CD4-positive, alpha-beta T cell treated with Interleukin-6 at 100 ng/mL for 8 hours (primary cell): ENCODE measurements at places on chromosomes 3 and 15.
A peak's percentile ranks its signal among the peaks of the same experiment; 100 is the strongest.

GRCh38 chr3:139434764-139435307, 41.5 kb downstream of the RBP2 start:
- DNase-seq, result no peak

DNA sequence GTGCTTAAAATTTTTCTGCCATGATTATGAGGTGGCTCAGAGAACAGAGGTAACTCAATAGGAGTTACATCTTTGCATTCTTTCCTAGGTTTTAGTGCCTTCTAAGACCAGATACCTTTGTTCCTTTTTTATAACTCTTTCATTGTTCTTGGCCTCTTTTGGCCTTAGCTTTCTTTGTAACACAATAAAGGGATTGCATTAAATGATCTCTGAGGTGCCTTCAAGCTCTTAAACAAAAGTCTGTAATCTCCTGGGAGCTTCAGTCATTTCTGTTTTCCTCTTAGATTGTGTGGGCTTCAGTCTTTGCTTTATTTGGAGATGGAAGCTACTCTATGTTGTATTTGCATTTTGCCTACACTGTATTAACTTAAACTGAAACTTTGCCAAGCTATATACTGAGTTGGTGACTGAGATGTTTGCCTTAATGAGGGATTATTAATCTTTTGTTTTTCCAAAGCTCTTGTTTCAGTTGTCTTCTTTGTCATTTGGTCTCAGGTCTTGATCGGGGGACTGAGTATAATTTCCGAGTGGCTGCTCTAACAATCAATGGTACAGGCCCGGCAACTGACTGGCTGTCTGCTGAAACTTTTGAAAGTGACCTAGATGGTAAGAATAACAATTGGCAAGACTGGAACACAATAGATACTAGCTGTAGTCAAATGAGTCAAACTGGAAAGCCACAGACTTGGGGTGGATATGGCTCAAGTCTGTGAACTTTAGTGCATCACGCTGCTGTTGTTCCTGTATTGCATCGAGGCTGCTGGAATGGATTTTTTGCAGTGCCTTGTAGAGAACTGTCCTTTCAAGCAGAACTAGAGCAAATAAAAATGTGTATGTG, 110.3 kb downstream of the HCN4 start:
- no peak for DNase-seq

GRCh38 chr15:76134537-76134936, 74.8 kb downstream of the TMEM266 start:
- DNase-seq, result no peak

GRCh38 chr15:62782071-62782841, 260.3 kb upstream of the TPM1 start:
- no peak for DNase-seq

GRCh38 chr15:80599359-80599758, 95.8 kb upstream of the ABHD17C start:
- no peak for DNase-seq

GRCh38 chr3:71406972-71407810, 176.3 kb downstream of the FOXP1 start:
- DNase-seq, result no peak

DNA sequence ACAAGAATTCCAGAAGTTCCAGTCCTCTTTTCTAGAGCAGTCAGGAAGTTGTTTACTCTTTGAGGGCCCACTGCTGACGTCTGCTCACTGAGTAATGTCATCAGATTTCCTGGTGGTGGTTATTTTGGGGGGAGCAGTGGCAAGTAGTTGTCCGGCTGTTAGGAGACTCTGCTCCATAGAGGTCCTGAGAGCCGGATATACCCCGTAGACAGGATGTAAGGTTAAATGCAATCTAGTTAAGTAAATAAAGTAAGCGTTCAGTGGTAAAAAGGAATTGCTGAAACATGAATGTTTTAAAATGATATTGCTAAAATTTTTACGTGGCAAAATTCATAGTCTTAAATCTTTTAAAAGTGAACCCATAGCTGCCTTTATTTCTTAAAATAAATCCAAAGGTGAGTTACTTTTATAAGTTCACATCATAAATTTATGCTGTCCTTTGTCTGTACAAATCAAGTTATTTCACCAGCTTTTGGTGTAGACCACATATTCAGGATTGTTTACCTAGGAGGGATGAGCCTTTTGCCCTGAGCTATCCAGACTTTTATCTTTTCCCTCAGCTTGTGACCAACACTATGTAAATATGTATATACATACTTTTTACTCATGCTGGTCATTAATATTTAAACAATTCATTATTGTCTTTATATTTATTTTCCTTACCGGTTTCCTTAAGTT, 65.8 kb downstream of the PDE8A start:
- peak; percentile 12 for DNase-seq

GRCh38 chr3:122996038-122996580, 31.5 kb downstream of the SEMA5B start:
- DNase-seq, result no peak

GRCh38 chr3:108250626-108251025, 28.4 kb upstream of the IFT57 start:
- no peak for DNase-seq

GRCh38 chr15:75830910-75831805, 12.1 kb upstream of the UBE2Q2 start:
- DNase-seq, result no peak

DNA sequence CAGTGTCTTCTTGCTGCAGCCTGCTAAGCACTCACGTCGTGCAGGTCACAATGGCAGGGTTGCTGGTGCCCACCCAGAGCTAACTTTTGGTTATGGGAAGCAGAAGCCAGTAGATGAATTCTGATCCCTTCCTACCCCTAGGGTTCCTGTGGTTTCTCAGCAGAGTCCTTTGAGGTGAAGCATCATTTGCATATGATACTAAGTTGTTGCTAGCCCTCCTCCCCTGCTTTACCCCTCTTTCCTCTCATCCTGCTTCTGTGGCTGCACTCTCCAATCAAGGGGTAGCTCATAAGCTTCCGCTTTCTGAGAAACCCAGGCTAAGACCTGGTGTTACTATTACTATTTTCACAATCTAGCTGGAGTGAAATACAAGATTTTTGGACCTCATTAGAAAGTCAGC, 22.1 kb upstream of the HEG1 start:
- DNase-seq, result no peak
